ENCODE measurements at places on chromosomes 2 and 18.
A peak's percentile ranks its signal among the peaks of the same experiment; 100 is the strongest.

DNA sequence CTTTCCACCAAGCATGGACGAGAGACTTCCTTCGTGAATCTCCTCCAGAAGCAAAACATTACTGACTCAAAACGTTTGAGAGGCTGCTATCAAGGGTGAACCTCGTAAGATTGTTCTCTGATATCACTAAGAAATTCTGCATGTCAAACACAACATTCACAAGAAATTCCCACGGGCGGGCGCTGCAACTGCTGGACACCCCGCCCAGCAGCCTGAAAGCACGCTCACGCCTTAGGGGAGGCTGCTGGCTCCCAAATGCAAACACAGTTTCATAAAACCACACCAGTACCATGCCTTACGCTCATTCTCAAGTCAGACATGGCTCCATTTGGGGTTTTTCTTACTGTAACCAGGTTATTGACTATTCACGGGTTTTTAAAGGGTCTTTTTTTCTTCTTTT is 39.0 kb downstream of the MBP start:
- DNase-seq, result no peak

DNA sequence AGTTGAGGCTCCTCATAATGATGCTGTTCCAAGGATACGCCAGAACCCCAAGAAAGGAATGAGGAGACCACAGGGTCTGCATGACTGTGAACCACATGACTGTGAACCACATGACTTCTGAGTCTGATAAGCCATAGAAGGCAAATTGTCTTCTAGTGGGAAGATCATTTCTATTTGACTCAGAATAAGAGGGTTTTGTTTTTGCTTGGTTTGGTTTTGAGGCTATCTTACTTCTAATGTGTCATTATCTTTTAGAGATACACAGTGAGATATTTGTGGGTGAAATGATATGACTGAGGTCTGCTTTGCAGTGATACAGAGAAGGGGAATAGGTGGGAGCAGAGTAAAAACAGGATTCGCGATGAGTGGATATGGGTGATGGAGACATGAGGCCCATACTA is 28.9 kb upstream of the BCL2L11 start:
- no peak for DNase-seq

DNA sequence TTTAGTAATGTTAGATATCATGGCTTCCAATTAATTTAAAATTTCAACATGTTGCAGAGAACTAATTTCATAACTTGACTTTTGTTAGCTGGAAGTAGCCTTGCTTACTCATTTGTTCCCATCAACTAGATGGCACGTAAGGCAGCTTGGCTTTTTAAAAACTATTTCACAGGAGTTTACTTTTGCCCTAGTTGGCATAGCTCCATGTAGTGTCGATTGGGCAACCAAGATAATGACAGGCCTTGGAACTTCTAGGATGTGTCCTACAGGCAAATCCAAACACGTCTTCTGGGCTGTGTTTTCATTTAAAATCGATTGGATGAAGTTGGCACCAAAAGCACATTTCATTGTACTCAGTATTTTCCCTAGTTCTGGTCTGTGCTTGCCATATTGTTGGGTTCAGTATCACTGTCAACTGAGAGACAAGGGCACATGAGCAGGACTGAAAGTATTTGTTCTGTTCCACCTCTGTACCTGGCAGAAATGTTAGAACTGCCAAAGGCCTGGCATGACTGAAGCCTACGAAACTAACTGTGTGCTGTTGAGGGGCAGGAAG is 29.4 kb downstream of the HADHB start:
- peak; percentile 88 for DNase-seq

GRCh38 chr2:39816428-39816827 is 37.4 kb upstream of the THUMPD2 start:
- no peak for DNase-seq

DNA sequence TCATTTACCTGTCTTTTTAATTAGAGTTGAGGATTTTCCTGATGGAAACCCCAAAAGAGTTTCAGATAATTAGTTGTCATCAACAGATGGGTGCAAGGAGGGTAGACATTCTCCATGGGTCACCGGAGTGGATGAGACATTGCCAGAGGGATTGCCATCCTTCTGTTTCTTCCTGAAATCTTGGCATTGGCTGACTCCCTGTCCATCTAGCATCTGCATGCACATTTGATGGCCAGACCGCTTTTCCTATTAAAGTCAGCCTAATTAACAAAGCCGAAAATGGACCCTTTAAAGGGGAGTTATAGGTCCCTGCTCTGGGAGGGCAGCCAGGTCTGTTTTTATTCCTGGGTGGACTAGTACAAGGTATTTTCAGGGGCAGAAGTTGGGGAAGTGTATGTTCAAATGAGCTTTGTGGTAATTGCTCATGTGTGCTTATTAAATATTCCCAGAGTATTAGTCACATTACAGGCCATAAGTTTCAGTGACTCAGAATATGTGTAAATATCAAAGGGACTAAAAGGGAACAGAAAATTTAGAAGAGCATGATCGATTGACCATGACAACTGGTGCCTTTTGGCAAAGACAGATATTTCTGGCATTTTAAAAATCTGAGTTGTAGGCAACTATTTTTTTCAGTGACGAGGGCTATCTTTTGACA is 209.8 kb downstream of the PHLPP1 start:
- no peak for DNase-seq

DNA sequence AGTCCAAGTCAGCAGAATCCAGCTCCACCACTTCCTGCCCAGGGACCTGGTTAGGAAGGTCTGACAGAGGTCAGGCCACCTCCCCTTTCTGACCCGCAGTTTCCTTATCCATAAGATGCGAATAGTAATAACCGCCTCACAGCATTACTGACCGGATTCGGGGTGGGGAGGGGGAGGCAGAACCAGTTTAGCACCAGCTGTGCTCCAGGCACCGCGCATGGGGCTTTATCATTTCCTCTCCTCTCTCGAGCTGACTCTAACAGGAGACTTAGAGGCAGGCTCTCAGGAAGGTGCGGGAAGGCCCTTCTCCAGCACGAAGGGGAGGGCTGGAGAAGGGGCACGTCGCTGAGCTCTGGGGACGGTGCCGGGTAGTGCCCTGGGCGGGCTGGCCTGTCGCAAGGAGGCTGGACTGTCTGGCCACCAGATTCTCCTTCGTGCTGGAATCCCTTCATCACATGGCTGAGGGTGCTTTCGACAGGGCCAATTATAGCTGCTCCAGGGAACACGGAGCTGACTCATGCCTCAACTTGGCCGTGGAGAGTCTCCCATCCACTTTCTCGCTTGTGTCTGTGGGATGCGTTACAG is 5.7 kb downstream of the EHD3 start:
- DNase-seq, result peak; percentile 48

DNA sequence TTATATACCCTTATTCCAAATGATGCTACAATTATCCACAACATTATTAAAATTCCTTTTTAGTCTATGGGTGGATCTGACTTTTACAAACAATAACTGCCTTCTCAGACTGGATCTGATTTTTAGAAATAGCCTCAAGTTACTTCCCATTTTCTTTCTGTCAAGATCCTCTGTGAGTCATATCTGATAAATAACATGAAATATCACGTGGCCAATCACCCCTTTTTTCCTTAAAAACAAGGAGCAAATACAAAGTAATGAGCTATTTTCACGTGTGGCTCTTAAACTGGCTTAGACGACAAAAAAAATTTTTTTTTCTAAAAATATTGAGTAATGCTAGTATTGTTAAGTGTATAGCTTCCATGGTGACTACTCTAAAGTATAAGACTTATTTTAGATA is 6.7 kb downstream of the PELI1 start:
- no peak for DNase-seq

DNA sequence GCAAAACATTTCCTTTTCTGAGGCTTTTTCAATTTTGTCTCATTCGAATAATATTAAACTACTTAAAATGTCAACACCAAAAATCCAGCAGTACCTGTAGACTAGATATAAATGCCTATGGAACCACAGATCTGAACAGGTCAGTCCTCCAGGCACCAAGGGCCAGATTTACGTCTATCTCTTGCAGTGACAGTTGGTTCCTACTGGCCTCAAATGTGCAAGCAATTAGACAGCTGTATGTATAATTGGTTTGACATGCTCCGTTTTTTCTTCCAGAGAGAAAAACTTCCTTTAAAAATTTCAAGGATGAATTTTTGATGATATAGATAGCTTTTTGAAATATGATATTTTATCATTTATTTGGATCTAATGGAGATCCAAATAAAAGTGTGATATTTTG is 443.8 kb upstream of the POU3F3 start:
- DNase-seq, result no peak

DNA sequence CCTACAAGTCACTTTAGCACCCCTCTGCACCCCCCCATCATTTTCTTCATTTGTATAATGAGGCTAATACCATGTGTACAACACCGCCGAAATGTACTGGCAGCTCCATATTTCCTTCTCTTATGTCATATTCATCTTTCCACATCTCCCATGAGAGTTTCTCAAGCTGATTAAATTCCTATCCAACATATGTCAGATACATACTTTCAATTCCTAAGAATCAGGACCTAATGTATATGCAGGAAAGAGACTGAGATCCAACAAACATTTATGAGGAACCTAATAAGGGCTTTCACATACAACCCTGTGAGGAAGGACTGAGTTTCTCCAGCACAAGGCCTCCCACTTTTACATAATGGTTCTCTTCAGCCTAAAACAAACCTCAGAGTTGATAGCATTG is 41.9 kb downstream of the PRKD3 start:
- DNase-seq, result no peak

DNA sequence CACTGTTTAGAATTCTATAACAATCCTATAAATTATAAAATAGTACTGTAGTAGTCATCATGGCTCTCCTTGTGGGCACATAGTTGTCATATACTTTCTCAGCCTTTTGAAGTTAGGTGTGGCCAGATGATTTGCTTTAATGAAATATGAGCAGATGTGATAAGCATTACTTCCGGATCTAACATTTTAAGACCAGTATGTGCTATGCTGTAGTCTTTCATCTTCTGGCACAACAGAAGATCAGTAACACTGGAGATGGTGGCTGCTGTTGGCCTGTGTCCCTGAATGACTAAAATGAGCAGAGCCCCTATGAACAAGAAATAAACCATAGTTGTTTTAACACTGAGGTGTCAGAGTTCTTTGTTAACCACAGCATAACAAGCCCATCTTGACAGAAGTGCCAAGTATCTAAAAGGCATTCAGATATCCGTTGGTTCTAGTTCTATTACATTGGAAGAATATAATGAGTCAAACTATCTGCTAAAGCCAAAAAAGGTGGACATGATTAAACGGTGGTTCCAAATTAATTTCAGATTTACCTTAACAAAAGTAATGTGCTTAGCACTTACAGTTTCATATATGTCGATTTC is 6.3 kb downstream of the MEX3C start:
- no peak for DNase-seq

- no peak for DNase-seq
Observed at GRCh38 chr2:24568551-24568950, 77.5 kb downstream of the NCOA1 start.

- DNase-seq, result no peak
Observed at GRCh38 chr2:151756820-151757219, 22.5 kb upstream of the NEB start.

GRCh38 chr2:31243053-31243452 is 9.1 kb downstream of the EHD3 start:
- DNase-seq, result no peak

DNA sequence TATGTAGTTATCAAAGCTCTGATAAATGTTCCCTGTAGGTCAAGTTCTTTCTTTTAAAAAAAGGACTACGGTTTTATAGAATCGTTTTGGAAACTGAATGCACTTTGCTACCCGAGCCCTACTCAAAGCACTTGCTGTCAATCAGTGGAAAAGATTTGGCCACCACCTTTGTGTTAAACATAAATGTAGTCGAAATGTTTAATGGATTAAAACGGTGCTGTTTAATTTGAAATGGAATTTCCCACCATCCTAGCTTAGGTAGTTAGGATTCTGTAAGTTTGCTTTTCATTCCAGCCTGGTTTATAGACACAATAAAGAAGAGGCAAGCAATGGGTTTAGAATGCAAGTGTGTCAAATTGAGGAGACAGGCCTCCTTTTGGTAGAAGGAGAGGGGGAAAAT is 69.4 kb upstream of the MMADHC start:
- no peak for DNase-seq

DNA sequence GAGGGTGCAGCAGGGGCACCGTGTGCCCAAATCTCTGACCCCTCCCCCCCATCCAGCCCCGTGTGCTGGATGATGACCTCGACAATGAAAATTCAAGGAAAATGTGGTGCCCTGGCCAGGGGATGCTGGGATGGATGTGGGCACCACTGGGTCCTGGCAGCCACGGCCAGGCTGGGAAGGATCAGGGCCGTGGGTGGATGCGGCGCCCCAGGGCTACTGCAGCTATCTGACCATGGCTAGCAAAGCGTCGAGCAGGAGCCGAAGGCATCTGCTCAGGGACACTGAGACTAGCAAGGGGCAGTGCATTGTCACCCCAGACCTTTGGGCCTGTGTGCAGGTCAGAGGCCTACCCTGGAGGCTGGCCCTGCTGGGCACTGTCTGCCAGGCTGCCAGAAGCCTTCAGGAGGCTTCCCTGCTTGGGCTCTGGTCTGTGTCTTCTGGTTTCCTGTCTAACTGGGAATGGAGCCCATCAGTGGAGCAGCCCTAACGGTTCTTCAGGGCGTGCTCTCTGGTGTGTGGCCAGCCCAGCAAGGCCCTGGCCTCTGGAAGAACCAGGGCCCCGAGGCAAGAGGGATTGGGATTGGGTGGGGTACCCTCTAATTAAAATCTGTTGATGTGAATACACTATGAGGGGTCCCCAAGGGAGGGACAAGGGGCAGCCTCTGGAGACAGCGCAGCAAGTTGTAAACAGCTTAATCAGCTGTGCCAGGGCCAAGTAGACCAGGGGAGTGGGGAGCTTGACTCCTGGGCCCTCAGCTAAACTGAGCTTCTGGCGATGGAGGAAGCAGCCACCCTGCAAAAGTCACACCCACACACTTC is 98.0 kb downstream of the STPG4 start:
- DNase-seq, result no peak

DNA sequence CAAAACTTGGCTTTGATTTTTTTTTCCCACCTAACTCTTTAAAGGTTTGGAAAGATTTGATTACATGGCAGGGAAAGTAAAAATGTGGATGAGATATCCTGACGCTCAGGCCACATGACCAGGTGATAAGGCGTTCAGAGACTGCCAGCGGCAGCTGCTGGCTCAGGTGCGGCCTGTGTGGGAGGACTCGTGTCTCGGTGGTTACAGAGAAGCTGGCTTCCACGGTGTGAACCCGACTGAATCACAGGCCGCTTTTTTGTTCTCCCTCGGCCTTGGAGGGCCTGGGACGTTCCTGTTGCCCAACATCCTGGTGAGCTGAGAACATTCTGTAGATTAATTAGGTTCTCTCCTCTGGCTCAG is 124.2 kb upstream of the ZNF516 start:
- peak; percentile 88 for DNase-seq

DNA sequence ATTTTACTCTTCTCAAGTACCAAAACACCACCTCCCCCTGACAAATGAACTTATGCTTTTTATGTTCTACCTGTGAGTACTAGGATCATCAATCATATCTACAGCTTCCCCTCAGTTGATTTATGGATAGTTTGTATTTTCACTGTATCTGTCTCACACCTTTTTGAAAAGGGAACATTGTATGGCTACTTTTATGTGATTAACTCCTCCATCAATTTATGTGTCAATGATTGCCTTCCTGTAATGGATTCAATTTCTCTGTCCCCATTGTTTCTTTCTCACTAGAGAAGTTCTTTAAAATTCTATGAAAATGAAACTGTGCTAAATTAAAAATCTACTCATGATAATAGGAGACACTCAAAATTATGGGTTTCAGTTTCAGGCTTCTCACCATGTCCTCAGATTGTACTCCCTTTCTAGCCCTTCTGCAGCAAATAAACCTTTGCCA is 935.0 kb downstream of the TRIB2 start:
- DNase-seq, result no peak

- DNase-seq, result no peak
Observed at GRCh38 chr2:37625796-37626571, 45.5 kb downstream of the CDC42EP3 start.

- no peak for DNase-seq
Observed at GRCh38 chr2:205451901-205452512, 230.3 kb upstream of the NRP2 start.
